CD4-positive, alpha-beta T cell treated with Interleukin-12 subunit alpha and Interleukin-12 subunit beta, for 1 hour (primary cell): ENCODE measurements at places on chromosomes 2 and 18.

DNA sequence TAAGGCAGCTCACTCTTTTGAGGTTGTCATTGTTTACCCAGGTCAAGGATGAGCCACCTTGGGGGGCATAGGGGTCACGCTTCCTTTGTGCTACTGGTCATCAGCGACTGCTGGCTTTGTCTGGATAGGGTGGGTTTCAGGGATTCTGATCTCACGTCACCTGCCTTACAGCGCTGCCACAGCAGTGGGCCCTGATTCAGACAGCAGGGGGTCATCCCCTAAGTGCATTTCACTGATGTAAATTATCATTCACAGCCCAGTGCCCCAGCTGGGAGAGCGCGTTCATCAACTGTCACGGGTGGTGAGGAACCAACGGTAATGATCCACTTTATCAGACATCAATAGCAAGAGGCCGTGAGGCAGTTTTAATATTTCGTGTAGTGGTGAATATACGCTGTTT lies 291.2 kb downstream of the NEDD4L start:
- no peak for DNase-seq

DNA sequence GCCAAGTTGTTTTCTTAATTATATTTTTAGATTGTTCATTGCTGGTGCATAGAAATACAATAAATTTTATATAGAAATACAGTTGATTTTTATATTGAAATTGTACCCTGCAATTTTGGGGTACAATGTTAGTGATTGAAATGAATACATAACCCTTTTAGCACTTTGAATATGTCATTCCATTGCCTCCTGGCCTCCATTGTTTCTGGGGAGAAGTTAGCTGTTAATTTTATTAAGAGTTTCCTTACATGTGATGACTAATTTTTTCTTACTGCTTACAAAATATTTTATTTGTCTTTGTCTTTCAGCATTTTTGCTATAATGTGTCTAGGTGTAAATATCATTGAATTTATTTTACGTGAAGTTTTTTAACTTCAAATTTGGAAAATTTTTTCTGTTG lies 176.5 kb upstream of the DCC start:
- DNase-seq, result no peak

- no peak for DNase-seq
These were observed 186.0 kb downstream of the DPP10 start for GRCh38 chr2:114628481-114628880.

GRCh38 chr2:226556050-226556449 lies 243.6 kb downstream of the IRS1 start:
- DNase-seq, result no peak

DNA sequence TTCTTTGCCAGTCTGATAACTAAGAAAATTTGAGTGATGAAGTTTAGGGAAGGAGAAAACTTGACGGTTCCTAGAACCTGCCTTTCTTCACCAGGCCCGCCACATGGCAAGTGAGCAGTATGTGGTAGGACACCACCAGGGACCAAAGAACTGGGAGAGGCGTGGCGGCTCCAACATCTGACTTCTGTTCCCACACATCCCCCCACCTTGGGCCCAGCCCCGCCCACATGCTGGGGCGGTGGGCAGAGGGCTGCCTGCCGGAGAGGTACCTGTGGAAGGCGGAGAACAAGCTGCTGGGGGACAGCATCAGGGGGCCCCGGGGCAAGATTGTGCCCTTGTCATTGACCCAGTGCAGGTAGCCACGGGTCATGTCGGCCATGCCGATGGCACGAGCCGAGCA lies 75.0 kb downstream of the EMILIN2 start:
- no peak for DNase-seq

DNA sequence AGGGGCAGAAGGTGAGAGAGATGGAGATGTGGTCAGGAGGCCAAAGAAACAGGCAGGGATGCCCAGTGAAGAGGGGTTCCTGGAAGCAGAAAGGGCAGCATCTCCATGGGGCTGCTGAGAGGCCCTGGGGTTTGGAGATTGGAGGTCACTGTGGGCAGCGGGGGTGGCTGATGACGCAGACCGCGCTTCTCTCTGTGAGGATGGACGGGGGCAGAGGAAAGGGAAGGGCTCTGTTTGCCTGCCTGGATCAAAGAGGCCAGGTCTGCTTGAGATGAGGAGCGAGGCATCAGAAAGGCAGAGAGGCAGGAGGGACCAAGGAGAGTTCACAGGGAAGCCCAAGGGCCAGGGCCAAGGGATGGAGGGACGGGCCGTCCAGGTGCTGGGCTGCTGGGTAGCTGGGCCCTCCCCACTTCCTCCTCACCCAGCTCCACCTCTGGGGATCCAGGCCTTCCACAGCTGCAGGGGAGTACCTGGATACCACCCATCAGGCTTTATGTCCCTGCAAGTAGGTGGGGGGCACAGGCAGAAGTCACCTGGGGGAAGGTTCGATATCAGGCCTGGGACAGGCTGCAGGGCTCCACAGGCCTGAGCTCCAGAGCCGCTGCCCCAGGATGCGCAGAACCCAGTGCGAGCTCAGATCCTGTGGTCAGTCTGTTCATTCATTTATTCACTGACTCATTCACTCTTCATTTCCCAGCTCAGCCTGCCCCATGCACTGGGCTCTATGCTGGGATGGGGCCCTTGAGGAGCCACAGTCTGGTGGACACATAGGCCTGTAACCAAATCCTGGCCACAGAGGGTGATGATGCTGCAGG lies 30.6 kb downstream of the ADRA2B start:
- DNase-seq, result no peak
